ENCODE measurements at places on chromosomes 16 and 17.

- no peak for DNase-seq
These were observed 21.3 kb upstream of the EMP2 start for GRCh38 chr16:10601444-10602408.

DNA sequence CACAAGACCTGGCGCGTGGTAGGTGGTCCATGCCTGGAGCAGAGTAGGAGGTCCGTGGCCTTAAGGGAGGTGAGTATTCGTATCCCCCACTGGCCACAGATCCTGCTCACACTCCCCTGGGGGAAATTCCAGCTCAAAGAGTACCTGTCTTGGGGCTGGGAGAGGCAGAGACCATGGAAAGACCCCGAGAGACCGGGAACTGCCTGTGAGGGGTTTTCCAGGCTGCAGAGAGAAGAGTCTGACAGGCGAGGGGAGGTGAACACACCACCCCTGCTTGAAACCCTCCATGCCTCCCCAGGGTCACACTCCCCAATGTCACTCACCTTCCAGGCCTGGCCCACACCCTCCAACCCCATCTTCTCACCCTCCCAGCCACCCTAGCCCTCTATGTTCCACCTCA lies 12.6 kb upstream of the SNN start:
- DNase-seq = no peak

GRCh38 chr17:2723505-2723996 lies 12.0 kb upstream of the CLUH start:
- DNase-seq = no peak

DNA sequence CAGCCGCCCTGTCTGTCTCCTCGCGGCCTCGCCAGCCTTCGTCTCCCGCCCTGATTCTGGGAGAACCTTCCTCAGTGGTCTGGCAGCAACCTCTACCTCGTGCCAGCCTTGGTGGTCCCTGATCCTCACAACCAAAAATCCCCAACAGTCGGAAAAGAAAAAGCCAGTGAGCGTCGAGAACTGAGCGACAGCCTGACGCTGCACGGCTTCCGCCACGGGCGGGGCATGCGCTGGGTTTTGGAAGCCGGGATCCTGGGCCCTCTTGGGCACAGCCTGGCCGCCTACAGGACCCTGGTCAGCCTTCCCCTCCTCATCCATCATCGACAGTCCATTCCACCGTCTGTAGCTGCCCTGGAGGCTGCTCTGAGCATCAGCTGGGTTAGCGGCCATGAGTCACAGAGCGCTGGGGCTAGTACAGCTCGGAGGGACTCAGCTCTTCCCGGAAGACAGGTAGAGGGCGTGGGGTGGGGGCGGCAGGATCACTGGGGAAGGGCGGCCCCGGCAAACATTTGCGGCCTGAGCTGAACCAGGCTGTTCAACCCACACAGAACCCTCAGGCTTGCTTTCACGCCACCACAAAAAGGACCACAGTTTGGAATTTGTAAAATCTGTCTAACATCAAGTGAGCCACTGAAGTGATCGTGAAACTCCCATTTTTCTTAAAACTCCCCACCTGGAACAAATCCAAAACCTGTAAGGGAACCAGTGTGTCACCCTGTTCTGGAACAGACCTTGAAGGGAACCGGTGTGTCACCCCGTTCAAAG lies 55.4 kb upstream of the DOC2B start:
- no peak for DNase-seq
